Inflammatory macrophage treated with lipopolysaccharide for 1 hour (primary cell): ENCODE measurements at places on chromosomes 1 and 21.

- DNase-seq: no peak
Measured at GRCh38 chr1:177432897-177433296, 262.1 kb downstream of the BRINP2 start.

GRCh38 chr1:234136073-234136472 is 231.6 kb downstream of the SLC35F3 start:
- DNase-seq: no peak

DNA sequence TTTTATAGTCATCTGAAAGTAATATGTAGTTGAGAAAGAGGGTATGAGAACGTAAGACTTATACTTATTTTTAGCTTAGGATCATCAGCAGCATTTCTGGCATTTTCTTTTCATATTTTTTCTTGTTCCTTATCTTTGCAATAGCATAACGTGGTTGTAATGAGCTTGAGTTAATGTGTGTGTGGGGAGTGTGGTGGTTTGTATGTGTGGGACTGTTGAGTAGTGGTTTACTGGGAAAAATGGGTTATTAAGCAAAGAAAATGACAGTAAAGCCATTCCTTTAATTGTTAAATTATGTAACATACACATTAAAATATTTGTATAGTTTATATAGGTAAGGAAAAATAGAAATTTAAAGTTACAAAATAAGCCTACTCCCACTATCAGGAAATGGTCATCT is 15.2 kb downstream of the PIP5K1A start:
- no peak for DNase-seq

DNA sequence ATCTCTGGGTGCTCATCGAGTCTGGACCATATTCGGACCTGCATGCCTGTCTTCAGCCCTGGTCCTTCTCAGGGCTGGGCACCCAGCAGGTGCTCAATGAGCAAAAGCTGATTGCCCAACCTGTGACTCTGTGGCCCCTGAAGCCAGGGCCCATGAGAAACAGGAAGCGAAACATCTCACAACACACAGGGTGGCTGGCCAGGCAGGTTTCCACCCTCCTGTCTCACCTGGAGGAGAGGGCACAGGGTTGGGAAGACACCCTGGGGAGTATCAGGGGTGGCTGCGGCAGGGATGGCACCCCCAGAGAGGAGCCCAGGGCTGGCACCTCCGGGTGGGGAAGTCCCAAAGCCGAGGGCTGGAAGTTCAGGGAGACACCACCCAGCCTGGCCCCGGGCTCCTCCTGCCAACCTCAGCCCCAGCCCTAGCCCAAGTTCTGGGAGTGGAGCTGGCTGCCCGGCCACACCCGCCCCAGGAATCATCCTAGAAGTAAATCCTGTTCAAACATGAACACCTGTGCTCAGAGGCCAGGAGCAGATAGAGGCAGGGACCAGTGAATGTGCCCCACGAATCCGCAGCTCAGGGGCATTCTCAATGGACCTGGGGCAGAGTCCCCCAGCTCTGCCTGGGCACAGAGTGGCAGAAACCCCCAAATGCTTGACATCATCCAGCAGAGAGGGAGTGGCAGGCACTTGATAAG is 54.6 kb downstream of the RAP1GAP start:
- no peak for DNase-seq

GRCh38 chr1:15045123-15045522 is 108.4 kb upstream of the TMEM51 start:
- DNase-seq: no peak

- DNase-seq: no peak
Measured at GRCh38 chr21:31145274-31145673, 107.0 kb upstream of the KRTAP19-8 start.

DNA sequence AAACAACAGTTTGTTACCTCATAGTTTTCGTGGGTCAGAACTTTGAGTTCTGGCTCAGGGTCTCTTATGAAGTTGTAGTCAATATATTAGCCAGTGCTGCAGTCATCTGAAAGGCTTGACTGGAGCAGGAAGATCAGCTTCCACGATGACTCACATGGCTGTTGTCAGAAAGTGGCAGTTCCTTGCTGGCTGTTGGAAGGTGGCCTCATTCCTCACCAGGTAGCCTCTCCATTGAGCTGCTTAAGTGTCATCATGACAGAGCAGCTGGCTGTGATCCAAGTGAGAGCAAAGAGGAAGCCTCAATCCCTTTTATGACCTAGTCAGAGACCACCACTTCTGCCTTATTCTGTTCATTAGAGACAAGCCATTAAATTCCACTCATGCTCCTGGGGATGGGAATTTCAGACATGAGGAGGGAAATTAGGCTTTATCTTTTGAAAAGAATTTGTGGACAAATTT is 5.6 kb downstream of the OSBPL9 start:
- peak; percentile 22 for DNase-seq

DNA sequence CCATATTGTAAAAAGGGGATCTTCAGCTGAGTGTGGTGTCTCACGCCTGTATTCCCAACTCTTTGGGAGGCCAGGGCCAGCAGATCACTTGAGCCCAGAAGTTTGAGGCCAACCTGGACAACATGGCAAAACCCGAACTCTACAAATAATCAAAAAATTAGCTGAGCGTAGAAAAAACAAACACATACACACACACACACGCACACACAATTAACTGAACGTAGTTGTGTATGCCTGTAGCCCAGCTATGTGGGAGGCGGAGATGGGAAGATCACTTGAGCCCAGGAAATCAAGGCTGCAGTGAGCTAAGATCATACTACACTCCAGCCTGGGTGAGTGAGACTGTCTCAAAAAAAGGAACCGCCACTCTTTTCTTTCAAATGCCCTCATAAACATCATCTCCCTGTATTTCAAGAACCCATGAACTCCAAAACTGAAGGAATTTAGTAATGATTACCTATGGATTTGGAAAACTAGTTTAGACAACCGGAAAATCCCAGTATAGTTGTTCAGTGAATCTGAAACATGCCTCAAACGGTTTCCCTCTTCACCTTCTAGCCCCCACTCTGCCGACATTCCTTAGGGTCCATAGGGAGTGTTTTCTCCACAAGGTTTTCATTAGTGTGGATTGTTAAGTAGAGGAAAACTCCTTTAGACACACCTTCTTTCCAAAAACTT is 4.5 kb downstream of the TXNIP start:
- no peak for DNase-seq

GRCh38 chr1:53123453-53124140 is 18.8 kb downstream of the SLC1A7 start:
- DNase-seq: no peak

DNA sequence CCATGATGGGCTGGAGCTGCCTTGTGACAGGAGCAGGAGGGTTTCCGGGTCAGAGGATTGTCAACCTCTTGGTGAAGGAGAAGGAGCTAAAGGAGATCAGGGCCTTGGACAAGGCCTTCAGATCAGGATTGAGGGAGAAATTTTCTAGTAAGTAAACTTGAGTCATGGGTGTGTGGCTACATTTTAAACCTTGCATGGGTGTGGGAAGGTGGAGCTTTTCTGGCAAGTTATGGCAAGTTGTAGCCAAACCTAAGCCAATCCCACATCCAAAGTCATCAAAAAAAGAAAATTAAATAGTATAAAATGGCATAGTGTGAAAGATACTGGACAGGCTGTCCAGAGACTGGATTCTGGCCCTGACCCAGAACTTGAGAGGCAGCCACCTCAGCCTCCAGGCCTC is 39.8 kb upstream of the HSD3B1 start:
- no peak for DNase-seq

DNA sequence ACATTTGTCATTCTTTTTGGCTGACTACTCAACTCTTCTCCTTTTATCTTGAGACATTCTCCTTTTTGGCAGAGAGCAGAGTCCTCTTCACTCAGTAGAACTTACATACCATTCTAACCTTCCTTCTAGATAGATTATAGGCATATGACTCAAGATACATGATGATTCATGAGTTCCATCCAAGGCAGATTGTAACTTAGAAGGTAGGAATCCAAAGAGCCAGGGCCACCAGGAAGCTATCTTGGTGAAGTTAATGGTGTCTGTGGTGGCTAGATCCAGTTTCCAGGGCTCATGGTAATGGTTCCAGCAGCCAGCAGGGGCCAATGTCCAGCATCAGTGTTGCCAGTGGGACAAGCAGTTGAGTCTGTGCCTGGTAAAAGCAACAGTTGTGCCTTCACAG is 76.1 kb upstream of the KIAA0040 start:
- no peak for DNase-seq

DNA sequence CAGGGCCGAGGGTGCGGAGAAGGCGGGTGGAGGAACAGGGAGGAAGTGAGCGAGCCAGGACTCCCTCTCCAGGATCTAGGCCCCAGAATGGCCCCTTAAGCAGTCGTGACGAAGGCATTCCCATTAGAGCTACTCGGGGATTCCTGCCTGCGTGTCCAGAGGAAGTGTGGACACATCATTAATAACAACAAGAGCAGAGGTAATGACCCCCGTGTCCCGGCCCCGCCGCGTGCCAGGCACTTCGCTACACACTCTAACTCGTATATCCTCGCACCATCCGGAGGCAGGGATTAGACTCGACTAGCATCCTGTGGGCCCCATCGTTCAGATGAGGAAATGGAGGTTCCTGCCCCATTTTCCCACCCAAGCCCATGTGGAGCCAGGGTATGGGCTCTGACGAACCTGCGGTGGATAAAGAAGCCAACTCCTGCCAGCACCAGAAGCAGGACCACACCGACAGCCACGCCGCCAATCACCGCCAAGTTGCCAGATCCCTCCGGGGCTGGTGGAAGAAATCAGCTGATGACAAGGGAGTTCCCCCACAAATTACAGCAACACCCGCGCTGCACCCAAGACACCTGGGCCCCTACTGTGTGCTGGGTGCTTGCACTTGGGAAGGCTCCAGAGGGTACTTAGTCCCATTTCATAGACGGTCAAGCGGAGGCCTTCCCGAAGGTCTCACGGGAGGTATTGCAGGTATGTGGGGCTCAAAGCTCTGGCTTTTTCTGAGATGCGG is 21.6 kb downstream of the EPHA2 start:
- no peak for DNase-seq

DNA sequence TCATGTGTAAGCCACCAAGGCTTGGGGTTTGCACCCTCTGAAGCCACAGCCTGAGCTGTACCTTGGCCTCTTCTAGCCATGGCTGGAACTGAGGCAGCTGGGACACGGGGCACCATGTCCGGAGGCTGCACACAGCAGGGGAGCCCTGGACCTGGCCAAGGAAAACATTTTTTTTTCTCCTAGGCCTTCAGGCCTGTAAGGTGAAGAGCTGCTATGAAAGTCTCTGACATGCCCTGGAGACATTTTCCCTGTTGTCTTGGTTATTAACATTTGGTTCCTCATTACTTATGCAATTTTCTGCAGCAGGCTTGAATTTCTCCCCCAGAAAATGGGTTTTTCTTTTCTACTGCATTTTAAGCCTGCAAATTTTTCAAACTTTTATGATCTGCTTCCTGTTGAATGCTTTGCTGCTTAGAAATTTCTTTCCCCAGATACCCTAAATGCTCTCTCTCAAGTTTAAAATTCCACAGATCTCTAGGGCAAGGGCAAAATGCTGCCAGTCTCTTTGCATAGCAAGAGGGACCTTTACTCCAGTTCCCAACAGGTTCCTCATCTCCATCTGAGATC is 295.8 kb downstream of the LTN1 start:
- DNase-seq: no peak

- no peak for DNase-seq
Measured at GRCh38 chr21:45872471-45872870, 109.1 kb upstream of the COL6A1 start.

DNA sequence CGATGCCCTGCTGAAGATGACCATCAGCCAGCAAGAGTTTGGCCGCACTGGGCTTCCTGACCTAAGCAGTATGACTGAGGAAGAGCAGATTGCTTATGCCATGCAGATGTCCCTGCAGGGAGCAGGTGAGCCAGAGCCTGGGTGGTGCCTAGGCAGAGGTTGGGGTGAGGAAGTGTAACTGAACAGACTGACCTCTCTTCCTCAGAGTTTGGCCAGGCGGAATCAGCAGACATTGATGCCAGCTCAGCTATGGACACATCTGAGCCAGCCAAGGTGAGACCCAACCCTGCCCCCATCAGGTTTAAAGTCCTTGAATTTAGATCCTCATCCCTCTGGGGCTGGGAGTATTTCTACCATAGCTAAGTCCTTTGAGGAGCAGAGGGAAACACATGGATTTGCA is 11.8 kb downstream of the PSMD4 start:
- DNase-seq: no peak

DNA sequence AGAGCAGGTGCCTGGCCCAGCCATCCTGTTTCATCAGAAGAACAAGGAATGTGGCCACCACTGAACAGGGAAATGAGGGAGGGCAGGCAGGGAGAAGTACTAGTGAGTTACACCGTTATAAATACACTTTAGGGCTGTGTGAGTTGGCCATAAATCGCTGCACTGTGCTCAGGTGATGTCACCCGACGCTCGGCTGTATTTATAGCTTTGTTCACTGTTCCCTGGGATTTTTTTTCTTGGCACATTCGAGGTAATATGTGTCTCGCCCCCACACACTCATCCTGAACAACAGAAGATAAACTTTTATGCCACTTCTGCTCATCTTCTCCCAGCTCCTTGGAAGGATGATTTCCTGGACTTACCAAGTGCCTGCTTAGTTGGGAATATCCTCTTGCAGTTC is 9.0 kb upstream of the KIRREL1 start:
- no peak for DNase-seq

DNA sequence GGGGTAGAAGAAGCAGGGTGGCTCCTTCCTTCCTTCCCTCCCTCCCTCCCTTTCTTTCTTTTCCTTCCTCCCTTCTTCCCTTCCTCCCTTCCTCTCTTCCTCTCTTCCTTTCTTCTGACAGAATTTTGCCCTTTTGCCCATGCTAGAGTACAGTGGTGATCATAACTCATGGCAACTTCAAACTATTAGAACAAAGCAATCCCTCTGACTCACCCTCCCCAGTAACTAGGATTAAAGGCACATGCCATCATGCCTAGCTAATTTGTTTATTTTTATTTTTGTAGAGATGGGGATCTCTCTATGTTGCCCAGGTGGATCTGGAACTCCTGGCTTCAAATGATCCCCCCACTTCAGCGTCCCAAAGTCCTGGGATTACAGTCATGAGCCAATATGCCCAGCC is 10.0 kb upstream of the RPE65 start:
- no peak for DNase-seq

DNA sequence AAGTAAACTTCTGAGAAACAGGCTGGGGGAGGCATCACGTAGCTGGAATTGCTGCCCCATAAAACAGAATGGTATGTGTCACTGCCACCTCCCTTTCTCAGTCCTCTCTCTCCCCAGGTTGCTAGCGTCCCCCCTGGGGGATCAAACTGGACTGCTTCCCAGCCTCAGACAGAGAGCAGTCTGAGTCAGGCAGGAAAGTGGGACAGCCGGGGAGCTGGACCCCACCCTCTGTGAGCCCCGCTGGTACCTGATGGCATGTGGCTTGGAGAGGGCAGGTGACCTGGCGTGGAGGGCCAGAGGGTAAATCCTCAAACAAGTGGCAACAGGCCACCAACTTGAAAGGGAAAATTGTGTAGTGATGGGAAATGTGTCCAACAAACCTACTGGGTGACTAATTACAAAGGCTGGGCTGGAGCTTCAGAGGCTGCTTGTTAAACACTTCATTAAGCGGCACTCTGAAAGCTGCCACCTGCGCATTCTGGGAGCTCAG is 1.0 kb upstream of the SFN start:
- DNase-seq: no peak

- DNase-seq: no peak
Measured at GRCh38 chr1:236736761-236737160, 50.5 kb downstream of the ACTN2 start.
